ENCODE measurements at places on chromosomes 3 and 15. TPM values are rescaled to one million over a fixed set of nuclear protein-coding genes. Genes with fewer than 3 reads are reported as not detected.

Gene TTLL13
- 6.8 TPM for total RNA-seq

Gene CLPX
- total RNA-seq = 89.4 TPM

Gene FGD5
- 14.4 TPM for total RNA-seq

Gene CCR4
- 3.0 TPM for total RNA-seq

Gene CKMT1A
- total RNA-seq = 1.2 TPM

Gene SETMAR
- 31.0 TPM for total RNA-seq

Gene SLMAP
- 120 TPM for total RNA-seq

Gene PARP15
- total RNA-seq = 3.7 TPM

Gene FAM174B
- total RNA-seq = 15.7 TPM

Gene SYNM
- 10.0 TPM for total RNA-seq

DNA sequence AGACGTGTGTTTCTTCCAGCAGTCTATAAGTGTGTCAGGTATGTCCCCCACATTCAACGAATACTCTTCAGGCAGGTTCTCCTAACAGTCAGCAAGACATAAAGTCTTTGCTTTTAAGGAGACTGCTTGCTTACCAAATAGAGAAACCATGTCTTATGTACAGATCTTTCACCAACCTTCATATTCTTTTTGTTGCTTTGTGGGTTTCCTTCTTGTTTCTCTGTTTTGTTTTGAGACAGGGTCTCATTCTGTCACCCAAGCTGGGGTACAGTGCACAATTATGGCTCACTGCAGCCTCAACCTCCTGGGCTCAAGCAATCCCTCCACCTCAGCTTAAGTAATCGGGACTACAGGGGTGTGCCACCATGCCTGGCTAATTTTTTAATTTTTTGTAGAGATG is 14.3 kb downstream of the DYNC1LI1 start:
- no peak for DNase-seq
- no peaks in the 10 kb centered on the region for H3K4me1 ChIP-seq
- no peaks in the 10 kb centered on the region for H3K36me3 ChIP-seq
- H3K27me3 ChIP-seq = no peaks in the 10 kb centered on the region

GRCh38 chr15:64014995-64015394 is 31.3 kb downstream of the DAPK2 start:
- no peaks in the 10 kb centered on the region for H3K27me3 ChIP-seq
- no peak overlapping the region for H3K4me3 ChIP-seq
- H3K27ac ChIP-seq = no peak overlapping the region
- no peaks in the 10 kb centered on the region for H3K4me1 ChIP-seq
- peak; percentile 16 for DNase-seq

DNA sequence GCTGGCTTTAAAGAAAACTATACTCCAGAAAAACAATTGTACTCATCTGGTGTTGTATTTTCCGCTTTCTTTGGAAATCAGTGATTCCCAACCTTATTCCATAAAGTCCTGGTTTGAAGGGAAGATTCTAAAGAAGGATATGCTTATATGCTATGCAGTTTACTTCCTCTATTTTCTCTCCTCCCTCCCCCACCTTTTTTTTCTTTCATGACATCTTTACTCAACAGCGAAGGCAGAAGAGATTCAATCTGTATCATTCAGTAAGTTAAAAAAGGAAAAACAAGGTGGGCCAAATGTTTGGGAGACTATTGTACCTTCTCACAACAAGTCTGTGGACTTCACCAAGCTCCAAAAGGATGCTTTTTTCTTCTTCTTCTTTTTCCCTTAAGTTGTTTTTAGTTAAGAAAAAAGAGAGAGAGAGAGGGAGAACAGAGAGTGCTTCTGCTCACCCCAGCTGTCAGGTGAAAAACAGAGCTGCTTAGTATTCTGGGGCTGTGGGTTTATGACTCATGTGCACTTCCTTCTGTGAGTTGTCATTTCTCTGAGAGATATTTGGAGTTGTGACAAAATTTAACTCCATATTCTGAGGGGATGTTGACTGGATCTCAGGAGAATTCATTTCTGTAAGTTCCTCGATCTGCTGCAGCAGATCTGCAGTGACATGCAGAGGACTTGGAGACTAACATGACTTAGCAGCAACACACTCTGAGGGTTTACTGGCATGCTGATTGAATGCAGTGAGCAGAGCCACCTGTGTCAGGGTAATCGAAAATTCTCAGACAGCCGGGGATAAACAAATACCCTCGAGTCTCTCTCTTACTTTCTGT is 70.7 kb downstream of the SSR3 start:
- no peak overlapping the region for H3K4me3 ChIP-seq
- H3K36me3 ChIP-seq = no peaks in the 10 kb centered on the region
- no peaks in the 10 kb centered on the region for H3K4me1 ChIP-seq
- H3K27me3 ChIP-seq = no peaks in the 10 kb centered on the region

DNA sequence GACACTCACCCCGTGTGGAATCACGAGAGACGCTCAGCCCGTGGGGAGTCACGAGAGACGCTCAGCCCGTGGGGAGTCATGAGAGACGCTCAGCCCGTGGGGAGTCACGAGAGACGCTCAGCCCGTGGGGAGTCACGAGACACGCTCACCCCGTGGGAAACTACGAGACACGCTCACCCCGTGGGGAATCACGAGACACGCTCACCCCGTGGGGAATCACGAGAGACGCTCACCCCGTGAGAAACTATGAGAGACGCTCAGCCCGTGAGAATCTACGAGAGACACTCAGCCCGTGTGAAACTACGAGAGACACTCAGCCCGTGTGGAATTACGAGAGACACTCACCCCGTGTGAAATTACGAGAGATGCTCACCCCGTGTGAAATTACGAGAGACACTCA is 49.8 kb downstream of the ADAMTS17 start:
- H3K4me3 ChIP-seq = no peak overlapping the region
- no peak for DNase-seq
- no peaks in the 10 kb centered on the region for H3K27me3 ChIP-seq
- H3K27ac ChIP-seq = no peak overlapping the region
- no peaks in the 10 kb centered on the region for H3K4me1 ChIP-seq
- no peaks in the 10 kb centered on the region for H3K36me3 ChIP-seq

DNA sequence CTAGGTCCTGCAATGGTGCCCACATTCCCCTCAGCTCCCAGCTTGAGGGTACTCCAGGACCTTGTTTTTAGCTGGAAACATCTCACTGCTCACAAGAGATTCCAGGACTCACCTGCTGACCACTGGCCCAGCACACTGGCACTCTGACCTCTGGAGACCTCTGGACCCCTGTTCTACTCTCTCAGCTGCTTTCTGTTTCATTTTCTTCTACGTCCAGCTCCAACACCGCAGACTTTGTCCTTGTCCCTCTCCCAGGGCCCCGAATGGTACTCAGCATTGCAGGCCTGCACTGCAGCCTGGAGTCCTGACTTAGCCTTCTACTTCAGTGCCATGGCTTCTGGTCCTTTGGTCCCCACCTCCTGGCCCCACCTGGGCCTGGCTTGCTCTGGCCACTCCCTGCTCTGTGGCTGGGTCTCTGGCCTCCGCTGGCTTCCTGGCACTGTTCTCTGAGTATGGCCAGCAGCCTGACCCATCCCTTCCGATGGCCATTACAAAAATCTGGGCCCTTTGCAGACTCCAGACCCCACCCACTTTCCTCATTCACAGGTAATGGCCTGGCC is 27.9 kb downstream of the KY start:
- H3K27me3 ChIP-seq = no peaks in the 10 kb centered on the region
- H3K36me3 ChIP-seq = no peaks in the 10 kb centered on the region
- H3K27ac ChIP-seq = no peak overlapping the region

DNA sequence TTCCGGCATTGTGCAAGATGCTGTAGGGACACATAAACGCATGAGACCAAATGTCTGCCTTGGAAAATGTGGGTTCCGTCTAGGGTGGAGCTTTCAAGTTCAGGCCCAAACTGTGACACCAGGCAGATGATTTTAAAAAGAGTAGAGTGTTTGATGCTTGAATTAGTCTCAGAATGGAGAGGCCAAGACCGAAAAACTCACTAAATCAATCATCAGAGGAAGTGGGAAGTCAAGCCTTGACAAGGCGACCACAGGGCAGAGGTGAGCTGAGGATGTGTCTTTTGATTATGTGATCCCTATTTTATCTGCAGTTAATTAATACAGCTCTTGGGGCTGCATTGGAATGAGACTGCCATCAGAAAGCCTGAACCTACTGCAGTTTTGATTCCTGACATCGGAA is 275.4 kb downstream of the ABHD5 start:
- no peaks in the 10 kb centered on the region for H3K27me3 ChIP-seq
- DNase-seq = no peak
- H3K4me1 ChIP-seq = no peaks in the 10 kb centered on the region
- H3K27ac ChIP-seq = no peak overlapping the region
- no peaks in the 10 kb centered on the region for H3K36me3 ChIP-seq

DNA sequence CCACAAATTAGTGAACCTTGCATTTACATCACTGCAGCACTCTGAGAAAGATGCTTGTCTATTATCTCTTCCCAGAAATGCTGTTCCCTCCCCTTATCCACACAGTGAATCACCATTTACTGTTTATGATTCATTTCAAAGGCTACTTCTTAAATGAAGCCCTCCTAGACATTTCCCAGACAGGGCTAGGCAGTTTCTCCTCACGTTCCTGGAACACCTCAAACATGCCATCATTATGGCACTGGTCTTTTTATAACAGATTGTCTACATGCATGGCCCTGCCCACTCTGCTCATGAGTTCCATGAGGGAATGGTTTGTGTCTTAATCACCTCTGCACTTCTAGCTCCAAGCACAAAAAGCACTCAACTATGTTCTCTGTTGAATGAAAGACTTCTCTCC is 32.2 kb upstream of the TM2D3 start:
- H3K4me3 ChIP-seq = no peak overlapping the region
- H3K36me3 ChIP-seq = no peaks in the 10 kb centered on the region
- no peaks in the 10 kb centered on the region for H3K4me1 ChIP-seq
- no peak for DNase-seq
- no peaks in the 10 kb centered on the region for H3K27me3 ChIP-seq
- no peak overlapping the region for H3K27ac ChIP-seq

DNA sequence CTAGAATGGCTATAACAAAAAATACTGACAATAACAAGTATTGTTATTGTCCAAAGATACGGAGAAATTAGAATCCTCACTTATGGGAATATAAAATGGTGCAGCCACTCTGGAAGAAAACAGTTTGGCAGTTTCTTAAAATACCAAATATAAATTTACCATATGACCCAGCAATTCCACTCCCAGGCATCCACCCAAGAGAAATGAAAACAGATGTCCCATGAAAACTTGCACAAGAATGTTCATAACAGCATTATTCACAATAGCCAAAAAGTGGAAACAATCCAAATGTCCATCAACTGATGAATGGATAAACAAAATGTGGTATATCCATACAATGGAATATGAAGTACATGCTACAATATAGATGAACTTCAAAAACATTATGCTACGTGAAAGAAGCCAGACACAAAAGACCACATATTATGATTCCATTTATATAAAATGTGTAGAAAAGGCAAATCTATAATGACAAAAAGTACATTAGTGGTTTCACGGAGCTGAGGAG is 9.4 kb downstream of the AAGAB start:
- H3K4me1 ChIP-seq = no peaks in the 10 kb centered on the region
- no peaks in the 10 kb centered on the region for H3K27me3 ChIP-seq
- DNase-seq = no peak
- H3K36me3 ChIP-seq = no peaks in the 10 kb centered on the region
- no peak overlapping the region for H3K4me3 ChIP-seq

DNA sequence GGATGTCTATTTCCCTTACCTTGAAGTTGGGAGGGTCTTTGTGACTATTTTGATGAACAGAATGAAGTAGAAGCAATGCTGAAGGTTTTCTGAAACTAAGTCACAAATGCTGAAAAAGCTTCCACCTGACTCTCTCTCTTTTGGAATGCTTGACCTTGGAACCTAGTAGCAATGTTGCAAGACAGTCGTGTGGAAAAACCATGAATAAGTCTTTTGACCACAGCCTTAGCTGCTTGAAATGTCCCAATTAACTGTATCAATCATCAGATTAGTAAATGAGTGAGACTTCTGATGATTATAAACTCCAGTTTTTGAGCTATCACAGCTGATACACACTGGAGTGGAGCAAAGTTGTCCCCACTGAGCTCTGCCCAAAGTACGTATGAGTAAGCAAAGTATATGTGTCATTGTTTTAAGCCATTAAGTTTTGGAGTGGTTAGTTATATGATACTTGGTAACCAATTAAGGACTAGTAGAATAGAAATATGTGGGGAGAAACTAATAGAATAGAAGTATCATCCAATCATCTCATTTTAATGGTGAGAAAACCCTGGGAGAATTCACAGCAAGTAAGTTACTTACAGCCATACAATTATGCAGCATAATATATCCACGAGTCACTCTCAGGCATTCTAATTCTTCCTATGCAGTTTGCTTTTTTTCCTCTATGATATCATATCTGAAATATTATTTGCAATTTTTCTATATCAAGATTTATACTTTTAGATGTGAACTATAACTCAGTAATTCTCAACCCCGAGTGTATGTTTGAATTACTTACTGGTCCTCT is 1010.6 kb downstream of the ROBO2 start:
- H3K36me3 ChIP-seq = no peaks in the 10 kb centered on the region
- no peak overlapping the region for H3K4me3 ChIP-seq
- no peak for DNase-seq
- no peaks in the 10 kb centered on the region for H3K27me3 ChIP-seq

- no peaks in the 10 kb centered on the region for H3K36me3 ChIP-seq
- no peak overlapping the region for H3K4me3 ChIP-seq
- no peaks in the 10 kb centered on the region for H3K4me1 ChIP-seq
Measured at GRCh38 chr3:31568649-31569048, 35.9 kb downstream of the STT3B start.

DNA sequence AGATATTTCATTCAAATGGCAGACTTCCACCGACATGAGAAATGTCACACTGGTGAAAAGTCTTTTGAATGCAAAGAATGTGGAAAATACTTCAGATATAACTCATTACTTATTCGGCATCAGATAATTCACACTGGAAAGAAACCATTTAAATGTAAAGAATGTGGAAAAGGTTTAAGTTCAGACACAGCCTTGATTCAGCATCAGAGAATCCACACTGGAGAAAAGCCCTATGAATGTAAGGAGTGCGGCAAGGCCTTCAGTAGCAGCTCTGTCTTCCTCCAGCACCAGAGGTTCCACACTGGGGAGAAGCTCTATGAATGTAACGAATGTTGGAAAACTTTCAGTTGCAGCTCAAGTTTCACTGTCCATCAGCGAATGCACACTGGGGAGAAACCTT is 8.6 kb upstream of the ZNF621 start:
- DNase-seq = no peak
- H3K27ac ChIP-seq = no peak overlapping the region
- no peaks in the 10 kb centered on the region for H3K27me3 ChIP-seq
- H3K4me1 ChIP-seq = no peaks in the 10 kb centered on the region

DNA sequence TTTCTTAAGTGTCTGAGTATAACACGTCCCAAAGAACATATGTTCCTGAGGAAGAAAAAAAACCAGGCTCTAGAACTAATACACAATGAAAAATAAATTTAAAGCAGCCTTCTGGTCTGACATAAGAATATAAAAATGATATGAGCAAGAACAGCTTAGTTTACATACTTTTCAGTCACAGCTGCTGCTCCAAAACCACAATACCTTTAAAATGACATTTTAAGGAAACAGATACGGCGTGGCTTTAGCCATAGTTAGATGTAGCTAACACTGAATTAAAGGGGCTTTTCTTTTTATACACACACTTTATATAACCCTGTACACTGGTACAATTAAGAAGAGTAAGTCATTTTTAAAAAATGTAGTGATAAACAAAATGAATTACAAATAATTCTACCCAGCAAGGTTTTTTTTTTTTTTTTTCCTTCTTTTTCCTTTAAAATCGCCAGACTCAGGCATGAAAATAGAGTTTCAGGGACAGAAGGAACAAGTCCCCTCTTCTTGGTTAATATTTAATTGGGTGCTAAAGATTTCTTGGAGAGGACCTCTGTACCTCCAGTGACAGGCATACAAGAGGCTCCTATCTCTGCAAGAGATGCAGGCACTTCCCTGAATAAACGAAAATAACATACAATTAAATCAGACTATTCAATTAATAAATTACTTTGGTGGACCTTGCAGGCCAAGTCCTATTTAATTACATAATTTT is 265.6 kb downstream of the FOXP1 start:
- H3K4me3 ChIP-seq = no peak overlapping the region
- H3K4me1 ChIP-seq = no peaks in the 10 kb centered on the region
- no peak for DNase-seq
- H3K27me3 ChIP-seq = no peaks in the 10 kb centered on the region
- no peak overlapping the region for H3K27ac ChIP-seq
